ENCODE measurements at places on chromosomes 2 and 18.

DNA sequence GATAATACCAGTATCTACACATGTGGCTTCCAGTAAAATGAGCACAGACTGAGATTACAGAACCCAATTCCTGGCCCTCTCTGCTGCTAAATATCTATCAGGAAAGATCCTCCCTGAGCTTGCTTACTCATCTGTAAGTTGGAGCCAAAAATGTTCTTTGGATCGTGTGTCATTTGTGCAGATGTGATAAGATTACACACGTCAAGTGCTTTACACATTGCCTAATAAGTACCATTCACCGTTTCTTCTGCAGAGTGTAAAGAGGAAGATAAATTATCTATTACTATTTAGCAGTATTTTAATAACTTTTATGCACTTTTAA is 23.2 kb upstream of the SLC20A1 start:
- no peak for DNase-seq

GRCh38 chr2:15731889-15732271 is 140.2 kb downstream of the DDX1 start:
- no peak for DNase-seq

GRCh38 chr2:104969564-104969963 is 68.3 kb upstream of the MRPS9 start:
- peak; percentile 83 for DNase-seq

GRCh38 chr2:120547662-120548061 is 188.0 kb upstream of the GLI2 start:
- no peak for DNase-seq

- no peak for DNase-seq
These were observed 66.9 kb upstream of the FZD5 start for GRCh38 chr2:207836521-207837133.

- no peak for DNase-seq
These were observed 98.0 kb upstream of the BZW1 start for GRCh38 chr2:200713704-200714064.
